ENCODE measurements at places on chromosomes 1 and 21.

DNA sequence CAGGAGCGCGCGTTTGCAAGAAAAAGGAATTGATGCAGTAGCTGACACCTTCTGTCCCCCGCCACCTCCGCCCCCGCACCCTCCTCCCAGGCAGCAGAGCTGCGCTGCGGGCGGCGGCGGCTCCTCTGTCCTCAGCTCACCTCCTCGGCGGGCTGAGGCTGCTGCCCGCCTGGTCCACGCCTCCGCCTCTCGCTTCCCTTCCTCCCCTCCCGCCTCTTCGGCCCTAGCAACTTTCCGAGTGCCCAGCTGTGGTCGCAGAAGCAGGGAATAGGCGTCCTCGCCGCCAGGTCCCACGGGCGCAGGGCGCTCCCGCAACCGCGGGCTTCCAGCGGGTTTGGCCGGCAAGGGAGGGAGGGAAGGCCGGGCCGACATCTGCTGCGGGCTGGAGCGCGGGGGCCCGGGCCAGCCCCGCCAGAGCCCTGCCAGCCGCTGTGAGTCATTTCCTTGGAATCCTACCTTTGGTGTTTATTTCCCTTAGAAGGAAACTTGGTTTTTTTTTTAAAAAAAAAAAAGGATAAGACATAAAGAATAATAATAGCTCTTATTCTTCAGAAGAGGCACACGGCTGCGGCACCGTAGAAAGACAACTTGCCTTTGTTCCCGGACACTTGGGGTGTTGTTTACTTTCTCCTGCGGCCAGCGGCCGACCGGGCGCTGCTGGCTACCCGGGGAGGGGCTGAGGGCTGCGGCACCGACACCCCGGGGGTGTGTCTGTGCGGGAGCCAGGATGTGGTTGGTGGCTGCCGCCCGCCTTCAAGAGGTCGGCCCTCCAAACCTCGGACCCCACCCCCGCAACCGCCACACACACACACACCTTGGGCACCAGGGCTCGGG is 1.1 kb downstream of the SERTAD4 start:
- no peak for DNase-seq

- no peak for DNase-seq
Observed at GRCh38 chr1:169201084-169201619, 94.7 kb downstream of the ATP1B1 start.

DNA sequence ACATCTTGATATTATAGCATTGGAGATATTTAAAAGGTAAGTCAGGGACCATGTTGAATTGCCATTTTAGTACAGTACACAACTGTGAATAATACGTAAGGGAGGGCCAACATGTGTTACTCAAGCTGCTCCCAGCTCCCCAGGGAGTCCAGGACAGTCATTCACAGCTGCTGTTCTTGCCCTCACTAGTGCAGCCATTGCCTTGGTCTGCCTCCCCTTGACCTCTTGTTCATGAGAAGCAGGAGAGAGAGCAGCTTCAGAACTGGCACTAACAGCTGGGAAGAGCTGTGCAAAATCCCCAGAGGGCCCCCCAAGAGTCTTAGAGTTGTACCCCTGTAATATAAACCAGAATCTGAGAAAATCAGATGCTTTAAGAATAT is 16.4 kb downstream of the TCEANC2 start:
- DNase-seq: no peak

- DNase-seq: no peak
Observed at GRCh38 chr21:39197448-39198233, 14.4 kb upstream of the PSMG1 start.

DNA sequence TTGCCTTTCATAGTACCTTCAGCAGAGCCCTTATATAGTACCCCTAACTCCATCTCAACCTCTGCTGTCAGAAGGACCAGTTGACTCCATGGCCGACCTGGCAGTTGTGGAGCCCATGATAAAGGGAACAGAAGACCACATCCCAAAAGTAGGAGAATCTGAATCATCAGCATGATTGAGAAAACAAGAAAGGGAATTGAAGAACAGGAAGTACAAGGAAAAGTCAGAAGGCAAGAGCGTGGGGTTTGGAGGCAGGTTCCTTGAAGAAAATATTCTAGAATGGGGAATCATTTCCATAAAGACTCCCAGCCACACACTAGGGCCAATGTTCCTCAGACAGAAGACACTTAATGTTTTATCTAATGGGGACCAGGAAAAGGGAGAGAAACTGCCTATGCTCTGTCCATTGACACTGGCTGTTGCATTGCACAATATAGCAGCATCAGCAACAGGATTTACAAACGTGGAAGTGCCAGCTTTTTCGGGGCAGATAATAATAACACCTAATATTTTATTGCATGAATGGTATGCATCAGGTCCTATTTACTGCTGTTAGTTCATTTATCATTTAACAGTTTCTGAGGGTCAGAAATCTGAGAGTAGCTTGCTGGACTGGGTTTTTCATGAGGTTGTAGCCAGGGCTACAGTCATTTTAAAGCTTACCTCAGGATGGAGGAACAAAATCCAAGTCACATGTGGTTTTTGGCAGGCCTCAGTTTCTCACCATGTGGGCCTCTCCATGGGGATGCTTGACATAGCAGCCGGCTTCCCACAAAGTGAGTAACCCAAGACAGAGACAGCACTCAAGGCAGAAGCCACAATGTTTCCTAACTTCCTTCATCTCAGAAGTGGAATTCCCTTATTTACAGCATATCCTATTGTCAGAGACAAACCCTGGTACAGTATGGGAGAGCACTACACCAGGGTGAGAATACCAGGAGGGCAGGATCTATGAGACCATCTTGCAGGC is 483.4 kb downstream of the PLPP3 start:
- no peak for DNase-seq

GRCh38 chr1:39653546-39654031 is 14.1 kb upstream of the HEYL start:
- peak; percentile 46 for DNase-seq

DNA sequence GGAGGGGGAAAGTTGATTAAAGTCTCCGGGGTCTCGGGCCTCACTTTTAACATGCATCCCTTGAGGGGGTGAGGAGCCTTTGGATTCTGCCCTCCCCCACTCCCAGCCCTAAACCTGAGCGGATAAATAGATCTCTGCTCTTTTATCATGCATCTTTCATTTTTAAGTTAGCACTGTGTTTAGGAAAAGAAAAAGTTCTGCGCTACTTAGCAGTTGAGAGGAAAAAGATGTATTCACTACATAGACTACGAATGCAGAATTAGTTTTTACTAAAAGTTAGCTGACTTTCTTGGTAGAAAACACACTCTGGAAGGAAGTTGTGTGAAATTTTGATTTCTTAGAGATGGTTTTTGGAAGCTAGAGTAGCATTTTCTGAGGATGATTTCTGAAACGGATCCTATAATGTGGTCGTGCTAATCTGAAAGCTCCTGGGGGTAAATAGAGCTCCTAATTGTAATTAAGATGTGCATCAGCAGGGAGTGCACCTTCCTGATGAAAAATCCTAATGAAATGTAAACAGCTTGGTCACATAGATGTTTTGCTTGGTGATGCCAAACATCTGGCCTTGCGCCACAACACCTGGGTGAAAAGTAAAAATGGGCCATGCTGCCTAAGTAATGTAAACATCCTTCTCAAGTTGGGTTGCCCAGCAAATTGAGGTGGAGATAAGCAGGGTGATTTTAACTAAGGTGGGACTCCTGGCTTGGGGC is 1.8 kb downstream of the ROR1 start:
- DNase-seq: no peak

GRCh38 chr1:172960019-172960418 is 90.7 kb downstream of the TNFSF18 start:
- no peak for DNase-seq

- DNase-seq: no peak
Observed at GRCh38 chr1:220887202-220887519, 7.9 kb downstream of the HLX start.

DNA sequence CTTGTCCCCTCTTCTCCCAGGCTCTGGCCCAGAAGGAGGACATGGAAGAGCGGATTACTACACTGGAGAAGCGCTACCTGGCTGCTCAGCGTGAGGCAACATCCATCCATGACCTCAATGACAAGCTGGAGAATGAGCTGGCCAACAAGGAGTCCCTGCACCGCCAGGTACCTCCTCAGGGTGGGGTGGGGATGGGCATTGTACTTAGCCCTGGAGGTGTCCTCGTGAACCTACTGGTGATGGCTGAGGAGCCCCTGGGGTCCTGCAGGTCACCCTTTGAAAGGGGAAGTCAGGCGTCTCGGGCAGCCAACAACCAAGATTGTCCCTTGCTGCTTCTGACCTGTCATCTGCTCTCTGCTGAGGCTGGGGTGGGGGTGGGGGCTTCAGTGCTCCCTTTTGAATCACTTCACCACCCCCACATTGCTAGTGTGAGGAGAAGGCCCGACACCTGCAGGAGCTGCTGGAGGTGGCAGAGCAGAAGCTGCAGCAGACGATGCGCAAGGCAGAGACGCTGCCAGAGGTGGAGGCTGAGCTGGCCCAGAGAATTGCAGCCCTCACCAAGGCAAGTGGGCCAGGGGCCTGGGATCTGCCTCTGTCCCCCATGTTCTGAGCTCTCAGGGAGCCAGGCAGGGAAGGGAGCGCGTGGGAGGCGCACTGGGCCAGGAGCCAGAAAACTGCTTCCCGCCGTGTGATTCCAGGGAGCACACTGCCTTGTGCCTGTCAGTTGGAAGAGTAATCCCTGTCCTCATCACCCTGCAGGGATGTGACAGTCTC is 19.7 kb downstream of the PPFIA4 start:
- DNase-seq: no peak

DNA sequence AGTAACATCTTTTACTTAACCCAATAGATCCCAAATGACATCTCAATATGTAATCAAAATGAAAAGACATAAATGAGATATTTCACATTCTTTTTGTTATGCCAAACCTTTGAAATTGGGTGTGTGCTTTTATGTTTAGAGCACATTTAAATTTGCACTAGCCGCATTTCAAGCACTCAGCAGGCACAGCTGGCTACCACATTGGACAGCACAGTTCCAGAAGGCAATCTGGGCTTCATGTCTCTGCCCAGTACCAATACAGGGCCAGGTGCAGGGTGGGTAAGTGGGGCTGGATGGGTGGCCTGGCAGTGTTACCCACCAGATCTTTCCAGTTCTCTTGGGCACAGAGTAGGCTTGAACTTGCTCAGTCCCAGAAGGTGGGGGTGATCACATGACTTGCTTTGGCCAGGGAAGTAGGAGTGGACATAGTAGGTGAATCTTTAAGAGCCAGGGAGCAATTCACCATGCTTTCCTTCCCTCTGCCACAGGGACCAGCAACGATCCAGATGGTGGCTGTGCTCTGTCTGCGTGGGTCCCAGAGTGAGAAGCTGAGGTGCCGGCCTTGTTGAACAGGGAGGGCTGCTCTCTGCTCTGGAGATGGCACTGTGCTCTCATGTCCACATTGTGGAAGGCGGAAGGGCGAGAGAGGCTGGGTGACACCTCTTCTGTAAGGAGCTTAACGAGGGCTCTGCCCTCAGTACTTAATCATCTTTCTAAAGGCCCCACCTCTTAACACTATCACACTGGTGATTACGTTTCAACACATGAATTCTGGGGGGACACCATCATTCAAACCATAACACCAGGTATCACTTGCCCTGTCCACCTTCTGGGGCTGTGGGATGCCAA is 261.4 kb downstream of the GRIK3 start:
- DNase-seq: no peak

GRCh38 chr1:212797681-212798080 is 6.0 kb downstream of the TATDN3 start:
- no peak for DNase-seq

- no peak for DNase-seq
Observed at GRCh38 chr1:65459397-65459768, 38.9 kb downstream of the LEPR start.

GRCh38 chr21:35217504-35218060 is 168.5 kb upstream of the RUNX1 start:
- DNase-seq: peak; percentile 100

GRCh38 chr1:11354893-11355553 is 82.0 kb downstream of the UBIAD1 start:
- no peak for DNase-seq

GRCh38 chr1:44227211-44227610 is 13.9 kb downstream of the DMAP1 start:
- no peak for DNase-seq

GRCh38 chr1:22328331-22329147 is 123.1 kb upstream of the ZBTB40 start:
- DNase-seq: no peak

DNA sequence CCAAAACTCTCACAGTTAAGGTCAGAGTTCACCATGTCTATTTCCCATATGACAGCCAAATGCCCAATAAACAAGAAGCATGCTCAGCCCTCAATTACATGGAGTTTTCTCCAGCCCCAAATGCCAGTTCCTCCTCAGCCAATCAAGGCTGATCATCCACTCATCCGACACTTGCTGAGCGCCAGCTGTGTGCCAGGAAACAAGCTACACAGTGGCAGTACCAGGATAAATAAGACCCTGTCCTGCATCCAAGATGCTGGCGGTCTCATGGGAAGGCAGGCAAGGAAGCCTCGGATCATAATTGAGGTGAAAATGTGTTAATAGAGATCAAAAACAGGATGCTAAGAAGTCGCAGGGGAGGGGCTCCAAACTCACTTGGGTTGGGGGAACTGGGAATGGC is 7.7 kb downstream of the ZBTB17 start:
- DNase-seq: no peak

GRCh38 chr21:45535341-45536081 is 6.7 kb downstream of the SLC19A1 start:
- no peak for DNase-seq

GRCh38 chr1:219294251-219294650 is 120.6 kb downstream of the LYPLAL1 start:
- no peak for DNase-seq

DNA sequence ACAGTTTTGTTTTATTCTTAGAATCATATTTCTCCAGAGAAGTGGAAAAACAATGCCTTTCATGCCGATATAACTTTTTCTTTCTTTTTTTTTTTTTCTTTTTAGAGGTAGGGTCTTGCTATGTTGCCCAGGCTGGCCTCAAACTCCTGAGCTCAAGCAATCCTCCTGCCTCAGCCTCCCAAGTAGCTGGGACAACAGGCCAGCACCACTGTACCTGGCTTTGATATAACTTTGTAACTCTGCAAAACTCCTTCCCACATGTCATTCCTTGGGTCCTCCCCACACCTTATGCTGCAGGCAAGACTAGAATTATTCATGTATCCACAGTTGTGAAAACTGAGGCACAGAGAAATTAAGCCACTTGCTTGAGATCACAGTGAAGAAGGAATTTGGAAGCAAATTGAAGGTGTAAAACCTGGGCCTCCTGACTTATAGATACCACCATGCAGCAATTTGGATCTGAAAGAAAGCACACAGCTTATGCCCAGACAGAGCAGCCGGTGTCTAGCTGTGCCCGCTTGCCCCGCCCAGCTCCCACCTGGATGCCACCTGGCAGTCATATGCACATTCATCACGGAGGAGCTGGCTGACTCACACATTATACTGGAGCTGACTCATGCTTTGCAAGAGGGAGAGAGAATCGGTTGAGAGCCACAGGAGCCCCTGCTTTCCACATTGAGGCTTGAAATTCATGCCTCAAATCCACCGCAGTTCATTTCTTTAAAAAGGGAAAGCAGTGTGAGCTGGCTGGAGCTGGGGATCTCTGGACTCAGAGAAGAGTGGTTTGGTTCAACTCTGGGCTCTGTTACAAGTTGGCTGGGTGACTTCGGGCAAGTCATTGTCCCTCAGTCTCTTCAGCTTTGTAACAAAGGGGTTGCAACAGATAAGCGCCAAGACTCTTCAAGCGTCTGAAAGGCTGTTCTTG is 8.3 kb upstream of the SLC2A1 start:
- DNase-seq: peak; percentile 95

- DNase-seq: no peak
Observed at GRCh38 chr1:37556712-37557196, at the start of gene DNALI1. Gene DNALI1 (plus strand): TSS chr1:37556940. CDS start chr1:37556995, 55 bp downstream.

GRCh38 chr1:94322696-94323095 is 85.3 kb upstream of the ARHGAP29 start:
- DNase-seq: no peak

- DNase-seq: no peak
Observed at GRCh38 chr1:94070865-94071264, 50.1 kb downstream of the ABCA4 start.

Data from keratinocyte (primary cell).